Stimulated activated naive CD4-positive, alpha-beta T cell treated with Interleukin-2 at 50 U/mL for 16 hours (primary cell): ENCODE measurements at places on chromosomes 7 and 10.

- DNase-seq = no peak
Observed at GRCh38 chr10:126690534-126690933, 20.0 kb upstream of the C10orf90 start.

DNA sequence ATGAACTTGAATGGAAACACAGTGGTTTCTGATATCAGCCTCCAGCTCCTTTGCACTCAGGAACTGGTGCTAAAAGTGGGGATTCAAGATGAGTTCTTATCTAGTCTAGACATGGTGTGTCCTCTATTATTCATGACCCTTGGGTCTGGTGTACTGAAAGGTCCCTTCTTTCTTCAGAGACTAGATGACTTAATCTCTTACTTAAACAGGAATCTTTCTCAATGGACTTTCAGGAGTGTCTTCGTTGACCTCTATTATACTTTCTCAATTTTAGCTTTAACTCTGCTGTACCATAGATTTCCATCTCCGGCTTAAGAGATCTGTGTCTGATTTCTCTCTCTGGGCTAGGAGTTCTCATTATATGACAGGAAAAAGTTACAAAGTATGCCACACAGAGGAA lies 83.5 kb upstream of the INHBA start:
- no peak for DNase-seq

- no peak for DNase-seq
Observed at GRCh38 chr7:27895551-27895950, 155.6 kb downstream of the TAX1BP1 start.

GRCh38 chr7:23889566-23889965 lies 179.5 kb downstream of the STK31 start:
- DNase-seq = no peak

DNA sequence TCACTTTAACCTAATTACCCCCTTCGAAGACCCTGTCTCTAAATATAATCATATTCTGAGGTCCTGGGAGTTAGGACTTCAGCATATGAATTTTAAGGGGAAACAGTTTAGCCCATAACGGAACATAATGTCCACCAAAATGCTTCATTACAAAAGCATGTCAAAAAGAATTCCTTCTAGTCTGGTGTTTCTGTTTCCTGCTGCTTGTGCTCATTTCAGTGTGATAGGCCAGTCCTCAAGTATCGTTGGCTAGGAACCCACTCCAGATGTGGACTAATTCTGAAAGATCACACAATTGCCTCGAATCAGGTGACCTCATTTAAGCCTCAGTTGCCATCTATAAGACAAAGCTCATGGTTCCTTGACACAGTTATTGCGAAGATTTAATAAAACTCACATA lies 29.6 kb downstream of the INPP5F start:
- no peak for DNase-seq

DNA sequence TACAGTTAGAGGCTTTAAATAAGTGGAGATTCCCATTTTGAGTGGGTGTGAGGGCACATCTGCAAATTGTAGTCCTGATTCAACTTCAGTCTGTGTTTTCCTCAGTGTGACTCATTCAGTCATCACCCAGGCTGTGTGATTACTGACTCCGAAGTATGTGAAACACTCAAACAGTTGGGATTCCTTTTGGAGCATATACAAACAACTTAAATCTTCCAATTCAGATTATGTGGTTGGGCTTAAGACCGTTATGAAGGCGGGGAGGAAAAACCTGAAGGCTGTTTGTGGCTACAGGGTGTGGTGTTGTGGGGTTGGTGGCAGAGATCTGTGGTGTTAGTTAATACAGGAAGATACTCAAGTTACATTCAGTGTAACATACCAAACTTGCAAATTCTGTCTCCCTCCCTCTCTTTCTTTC lies 259.7 kb upstream of the FERD3L start:
- no peak for DNase-seq

GRCh38 chr7:108385834-108386422 lies 70.3 kb downstream of the NRCAM start:
- DNase-seq = no peak

DNA sequence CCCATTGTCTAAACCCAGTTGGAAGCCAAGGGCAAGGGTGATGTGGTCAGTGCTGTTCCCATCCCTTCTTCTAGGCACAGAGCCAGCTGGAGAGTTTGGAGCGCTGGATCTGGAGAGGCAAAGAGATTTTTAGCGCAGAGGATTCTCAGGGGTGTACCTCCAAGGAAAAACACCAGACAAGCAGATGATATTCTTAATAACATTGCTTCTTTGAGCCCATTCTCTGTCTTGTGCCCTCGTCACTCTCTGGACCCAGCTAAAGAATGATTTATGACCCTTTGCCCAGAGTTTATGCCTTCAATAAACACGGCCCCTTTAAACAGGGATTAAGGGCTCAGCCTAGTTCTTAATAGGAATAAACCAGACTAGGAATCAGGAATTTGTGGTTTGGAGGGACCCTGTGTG lies 4.7 kb upstream of the HIP1 start:
- DNase-seq = no peak

DNA sequence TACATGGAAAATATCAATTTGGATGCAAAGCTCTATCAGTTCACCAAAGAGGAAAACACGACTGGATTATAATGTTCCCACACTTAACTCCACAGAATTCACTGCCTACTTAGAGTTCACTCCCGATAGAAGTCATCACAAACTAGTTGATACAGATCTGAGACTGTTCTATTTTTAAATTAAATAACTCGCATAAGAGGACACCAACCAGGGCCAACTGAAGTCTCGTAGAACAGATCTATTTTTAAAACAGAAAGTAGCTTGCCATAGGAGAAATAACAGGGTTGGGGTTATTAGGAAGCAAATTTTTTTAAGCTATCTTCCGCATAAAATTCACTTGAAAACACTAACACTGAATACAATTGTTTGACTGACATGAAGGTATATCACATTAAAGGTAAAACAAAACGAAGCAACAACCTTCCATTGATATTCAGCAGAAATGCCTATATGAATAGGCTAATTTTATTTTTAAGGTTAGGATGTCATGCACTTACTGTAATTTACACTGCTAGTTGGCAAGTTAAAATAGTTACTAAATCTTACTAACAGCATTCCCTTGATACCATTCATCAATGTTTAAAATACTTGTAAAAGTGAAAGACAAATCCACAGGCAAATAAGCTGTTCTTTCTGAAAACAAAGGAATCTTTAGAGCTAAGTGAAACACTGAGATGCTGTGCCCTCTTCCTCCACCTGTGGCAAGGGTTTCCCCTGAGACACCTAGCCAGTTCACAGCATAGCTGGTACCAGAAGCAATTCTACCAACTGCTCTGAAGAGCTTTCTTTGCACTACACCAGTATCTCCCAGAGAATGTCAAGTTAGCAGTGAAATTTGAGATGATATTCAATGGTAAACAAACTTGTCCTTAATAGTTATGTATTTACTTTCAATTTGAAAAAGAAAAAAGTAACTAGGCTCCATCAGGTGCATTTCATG lies 186.7 kb upstream of the ANK3 start:
- DNase-seq = no peak
